ENCODE measurements at places on chromosomes 12 and 14.

- no peak for DNase-seq
Measured at GRCh38 chr12:49559011-49559675, 8.8 kb downstream of the MCRS1 start.

GRCh38 chr12:76790564-76791552 is 26.9 kb downstream of the ZDHHC17 start:
- no peak for DNase-seq

DNA sequence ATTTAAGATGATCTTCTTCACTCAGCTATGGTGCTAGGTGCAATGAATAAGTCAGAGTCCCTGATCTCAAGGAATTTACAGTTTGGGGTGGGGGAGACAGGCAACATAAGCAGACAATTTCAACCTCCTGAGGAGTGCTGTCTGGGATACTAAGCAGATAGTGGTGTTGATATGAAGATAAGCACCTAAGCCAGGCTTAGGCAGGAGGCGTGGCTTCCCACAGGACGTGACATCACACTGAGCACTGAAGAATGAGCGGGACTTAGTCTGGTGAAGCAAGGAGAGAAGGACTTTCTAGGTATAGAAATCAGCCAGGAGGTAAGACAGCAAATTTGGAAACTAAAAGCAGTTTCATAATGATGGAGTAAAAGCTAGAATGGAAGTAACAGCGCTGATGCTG is 6.8 kb downstream of the PRPH start:
- DNase-seq = no peak

DNA sequence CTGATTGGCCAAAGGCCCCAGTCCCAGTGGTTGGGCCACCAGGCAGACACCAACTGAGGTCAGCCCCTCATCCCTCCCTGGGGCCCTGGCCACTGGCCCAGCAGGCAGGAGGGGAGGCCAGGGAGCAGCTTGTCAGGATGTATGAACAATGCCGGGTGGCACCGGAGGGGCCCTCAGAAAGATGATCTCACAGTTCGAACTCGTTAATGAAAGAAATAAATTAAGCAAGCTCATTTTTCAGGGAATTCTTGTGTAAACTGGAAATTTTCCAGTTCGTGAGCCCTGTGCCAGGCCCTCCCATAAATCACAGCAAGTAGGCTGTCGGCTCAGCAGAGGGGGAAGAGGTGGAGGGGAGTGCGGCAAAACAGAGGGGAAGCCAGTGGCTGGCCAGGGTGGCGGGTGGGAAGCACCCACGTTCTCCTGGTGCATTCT is 177.0 kb upstream of the VASH1 start:
- no peak for DNase-seq

- no peak for DNase-seq
Measured at GRCh38 chr12:89873745-89874144, 165.1 kb upstream of the ATP2B1 start.
